ENCODE measurements at places on chromosomes 2 and 18.

GRCh38 chr2:70886541-70886987, 49.1 kb upstream of the ATP6V1B1 start:
- no peak for DNase-seq

DNA sequence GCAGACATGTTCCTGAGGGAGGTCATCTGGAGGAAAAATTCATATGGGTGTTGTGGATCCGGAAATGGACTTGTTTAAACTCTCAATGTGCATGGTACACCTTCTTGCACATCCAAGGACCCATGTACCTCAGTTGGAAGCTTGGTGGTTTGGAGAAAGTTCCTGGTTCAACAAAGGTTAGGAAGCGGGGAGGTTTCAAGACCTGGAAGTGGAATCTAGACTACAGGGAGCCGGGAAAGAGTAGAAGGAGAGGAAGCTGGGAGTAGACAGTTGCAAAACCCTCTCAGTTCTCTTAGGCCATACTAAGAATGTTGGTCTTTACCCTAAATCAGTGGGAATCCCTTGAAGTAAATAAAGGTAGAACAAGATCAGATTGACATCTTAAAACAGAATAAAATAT, 209.8 kb upstream of the SPOPL start:
- no peak for DNase-seq

- DNase-seq = peak; percentile 11
Measured at GRCh38 chr2:98608962-98609604, 694 bp downstream of the UNC50 start.

GRCh38 chr18:396251-396555, 104.3 kb downstream of the COLEC12 start:
- DNase-seq = no peak

- DNase-seq = no peak
Measured at GRCh38 chr2:217092710-217093379, 233.0 kb upstream of the TNP1 start.

- no peak for DNase-seq
Measured at GRCh38 chr2:96505231-96505889, at the start of gene NEURL3. Gene NEURL3, minus strand, starts transcription at chr2:96505357. Its CDS starts 71 bp downstream, at chr2:96505286.

GRCh38 chr18:22223254-22223964, 54.0 kb downstream of the GATA6 start:
- DNase-seq = peak; percentile 3

DNA sequence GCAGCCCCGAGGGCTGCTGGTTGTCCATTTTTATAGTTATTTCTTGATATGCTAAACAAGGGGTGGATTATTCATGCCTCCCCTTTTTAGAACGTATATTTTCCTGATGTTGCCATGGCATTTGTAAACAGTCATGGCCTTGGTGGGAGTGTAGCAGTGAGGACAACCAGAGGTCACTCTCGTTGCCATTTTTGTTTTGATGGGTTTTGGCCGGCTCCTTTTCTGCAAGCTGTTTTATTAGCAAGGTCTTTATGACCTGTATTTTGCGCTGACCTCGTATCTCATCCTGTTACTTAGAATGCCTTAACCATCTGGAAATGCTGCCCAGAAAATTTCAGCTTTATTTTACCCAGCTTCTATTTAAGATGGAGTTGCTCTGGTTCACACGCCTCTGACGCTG, 825.8 kb upstream of the CDH2 start:
- DNase-seq = no peak

- DNase-seq = no peak
Measured at GRCh38 chr2:1665761-1666505, 78.4 kb downstream of the PXDN start.
